NAMALWA (cell line): ENCODE measurements at places on chromosomes 11 and 22.

GRCh38 chr11:114137838-114138237 is 78.3 kb downstream of the ZBTB16 start:
- DNase-seq, result no peak

DNA sequence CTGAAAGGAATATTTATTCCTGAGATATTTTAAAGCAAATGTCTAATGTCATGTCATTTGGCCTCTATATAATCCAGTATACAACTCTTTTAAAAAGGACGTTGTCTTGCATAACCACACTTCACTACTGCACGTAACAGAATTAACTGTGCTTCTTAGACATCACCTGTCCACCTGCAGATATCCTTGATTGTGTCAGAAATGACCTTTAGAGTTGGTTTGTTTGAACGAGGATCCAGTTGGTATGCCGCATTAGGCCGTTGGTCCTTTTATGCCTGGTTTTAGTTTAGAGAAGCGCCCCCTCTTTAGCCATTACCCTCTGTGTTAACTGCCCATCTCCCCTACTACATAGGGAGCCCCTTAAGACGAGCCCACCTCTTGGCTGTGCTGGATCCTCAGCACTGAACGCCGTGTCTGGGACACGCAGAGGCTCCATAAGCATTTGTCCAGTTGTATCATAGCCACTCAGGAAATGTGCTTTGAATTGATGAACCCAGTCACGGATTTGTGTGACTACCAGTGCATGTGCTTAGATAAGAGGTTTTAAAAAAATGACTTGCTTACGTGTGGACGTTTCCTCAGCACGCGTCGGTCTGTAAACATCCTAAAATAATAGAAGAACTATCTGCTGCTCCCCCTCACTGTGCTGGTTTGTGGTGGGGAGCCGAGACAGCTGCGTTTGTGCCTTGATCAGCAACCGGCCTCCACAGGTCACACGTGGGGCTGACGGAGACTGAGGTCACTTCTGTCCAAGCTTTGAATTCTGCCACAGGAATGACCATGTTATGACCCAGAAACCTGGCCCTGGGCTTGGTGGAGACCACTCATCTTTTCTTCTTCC is 4.0 kb downstream of the MICAL2 start:
- DNase-seq, result no peak

DNA sequence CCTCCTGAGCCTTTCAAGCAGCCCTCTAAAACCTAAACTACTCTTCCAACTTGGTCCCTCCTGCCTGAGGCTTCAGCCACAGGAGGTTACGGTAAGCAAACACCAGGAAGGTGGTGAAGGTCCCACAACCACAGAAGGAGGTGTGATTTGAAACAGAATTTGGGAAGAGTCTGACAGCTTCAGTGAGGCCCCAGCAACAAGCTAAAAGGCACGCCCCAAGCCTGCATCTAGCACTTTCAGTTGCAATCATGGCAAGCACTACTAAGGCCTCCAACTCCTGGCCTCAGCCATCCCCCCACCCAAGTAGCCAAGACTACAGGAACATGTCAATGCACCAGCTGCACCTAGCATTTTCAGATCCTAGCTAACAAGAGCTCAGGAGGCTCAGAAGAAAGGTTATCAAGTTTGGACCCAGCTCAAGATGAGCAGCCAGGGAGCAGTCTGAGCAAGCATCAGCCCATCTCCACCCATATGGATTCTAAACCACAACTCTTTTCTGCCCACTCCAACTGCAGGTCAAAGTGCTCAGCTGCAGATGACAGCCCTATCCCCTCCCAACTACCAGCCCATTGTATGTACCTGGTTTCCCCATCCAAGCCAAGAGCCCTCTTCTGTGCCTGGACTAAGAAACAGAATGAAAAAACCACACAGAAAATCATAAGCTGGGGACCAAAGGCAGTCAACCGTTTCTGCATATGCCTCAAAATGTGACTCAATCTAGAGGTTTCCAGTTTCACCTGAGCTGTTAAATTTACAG is 10.4 kb upstream of the AHNAK start:
- DNase-seq, result peak; percentile 44

DNA sequence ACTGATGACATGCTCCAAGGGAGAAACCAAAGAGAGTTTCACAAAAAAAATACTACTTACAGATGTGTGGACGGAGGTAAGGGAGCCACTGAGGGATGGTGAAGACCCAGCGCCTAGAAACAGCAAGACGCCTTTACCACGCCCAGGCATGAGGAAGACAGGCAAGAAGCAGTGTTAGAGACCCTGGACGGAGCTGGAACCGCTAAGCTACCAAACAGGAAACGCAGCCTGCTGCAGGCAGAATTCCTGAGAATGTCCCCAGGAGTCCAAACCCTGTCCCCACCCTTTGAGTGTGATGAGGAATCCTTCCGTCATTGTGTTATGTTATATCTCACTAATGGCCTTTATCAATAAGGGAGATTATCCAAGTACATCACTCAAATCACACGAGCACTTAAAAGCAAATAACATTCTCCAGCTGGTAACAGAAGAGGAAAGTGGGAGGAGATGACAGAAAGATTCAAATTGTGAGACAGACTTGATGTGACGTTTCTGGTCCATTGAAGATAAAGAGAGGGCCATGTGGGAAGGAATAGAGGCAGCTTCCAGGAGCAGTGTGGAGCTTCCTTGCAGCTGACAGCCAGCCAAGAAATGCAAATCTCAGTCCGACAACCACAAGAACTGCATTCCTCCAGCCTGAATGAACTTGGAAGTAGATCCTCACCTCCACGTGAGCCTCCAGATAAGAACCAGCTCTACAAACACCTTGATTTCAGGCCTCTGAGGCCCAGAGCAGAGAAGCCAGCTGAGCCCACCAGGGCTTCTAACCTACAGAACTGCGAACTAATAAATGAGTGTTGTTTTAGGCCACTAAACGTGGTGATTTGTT is 19.1 kb downstream of the FAM181B start:
- no peak for DNase-seq

GRCh38 chr22:45670981-45671782 is 452 bp upstream of the ATXN10 start:
- DNase-seq, result no peak

DNA sequence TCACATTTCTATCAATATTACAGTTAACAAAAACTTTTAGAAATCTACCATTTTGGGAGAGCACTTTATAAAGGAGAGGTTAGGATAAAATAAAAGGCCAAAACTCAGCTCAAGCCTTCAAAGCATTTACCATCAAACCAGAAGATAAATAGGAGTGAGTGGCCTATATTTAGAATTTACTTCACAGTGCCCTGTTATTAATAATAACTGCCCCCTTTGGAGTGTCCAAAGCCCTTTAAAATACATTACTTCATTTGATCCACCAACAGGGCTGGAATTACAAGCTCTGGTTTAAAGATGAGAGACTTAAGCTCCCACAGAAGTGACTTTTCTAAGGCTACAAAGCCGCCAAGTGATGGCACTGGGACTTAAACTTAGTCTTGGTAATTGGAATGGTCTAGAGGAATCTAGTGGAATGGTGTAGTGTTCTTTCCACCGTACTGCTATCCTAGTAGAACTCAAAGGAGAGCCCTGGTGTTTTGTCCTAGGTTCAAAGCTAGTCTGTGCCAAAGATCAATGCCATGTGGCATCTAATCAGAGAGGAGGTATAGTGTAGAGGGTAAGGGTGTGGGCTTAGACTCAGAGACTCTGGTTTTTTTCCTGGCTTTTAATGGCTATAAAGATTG is 21.2 kb upstream of the MTMR3 start:
- no peak for DNase-seq

GRCh38 chr22:50085211-50085972 is at the start of gene MLC1:
MLC1 (minus strand) TSS chr22:50085426; CDS start chr22:50084902, 524 bp downstream.
- DNase-seq, result no peak

DNA sequence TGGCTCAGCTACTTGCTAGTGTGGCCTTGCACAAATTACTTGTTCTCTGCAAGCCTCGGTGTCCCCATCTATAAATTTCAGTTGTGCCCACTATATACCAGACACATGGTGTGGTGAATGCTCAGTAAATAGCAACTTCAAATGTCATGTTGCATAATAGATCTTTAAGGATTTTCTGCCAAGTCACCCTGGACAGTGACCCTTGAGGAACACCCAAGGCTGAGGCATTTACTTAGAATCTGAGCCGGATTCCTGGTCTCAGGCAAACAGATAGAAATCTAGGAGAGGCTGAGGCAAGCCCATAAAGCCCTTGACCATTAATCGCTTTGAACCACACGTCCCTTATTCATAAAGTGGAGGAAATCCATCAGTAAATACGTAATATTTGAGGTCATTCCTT is 9.7 kb downstream of the TEAD1 start:
- DNase-seq, result no peak

- DNase-seq, result no peak
Measured at GRCh38 chr22:33743756-33744155, 176.5 kb downstream of the LARGE1 start.

DNA sequence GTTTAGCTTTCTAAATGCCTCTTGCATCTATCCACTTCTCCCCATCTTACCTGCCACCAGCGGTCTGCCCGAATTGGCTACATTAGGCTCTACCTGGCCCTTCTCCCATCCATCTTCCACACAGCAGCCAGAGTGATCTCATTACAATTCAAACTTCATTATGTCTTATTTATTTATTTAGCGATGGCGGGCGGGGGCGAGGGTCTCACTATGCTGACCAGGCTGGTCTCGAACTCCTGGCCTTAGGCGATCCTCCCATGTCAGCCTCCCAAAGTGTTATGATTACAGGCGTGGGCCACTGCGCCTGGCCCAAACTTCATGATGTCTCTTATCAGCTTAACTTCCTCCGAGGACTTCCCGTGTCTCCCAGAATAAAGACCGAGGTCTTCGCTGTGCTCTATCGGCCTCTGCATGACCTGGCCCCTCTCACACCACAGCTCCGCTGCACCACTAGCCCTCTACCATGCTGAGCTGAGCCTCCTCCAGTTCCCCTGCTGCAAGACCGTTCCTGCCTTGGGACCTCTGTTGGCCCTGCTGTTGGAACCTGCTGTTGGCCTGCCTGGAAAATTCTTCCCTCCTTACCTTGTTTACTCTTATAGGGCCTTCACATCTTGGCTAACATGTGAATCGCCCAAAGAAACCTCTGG is 870 bp upstream of the CTTN start:
- no peak for DNase-seq

DNA sequence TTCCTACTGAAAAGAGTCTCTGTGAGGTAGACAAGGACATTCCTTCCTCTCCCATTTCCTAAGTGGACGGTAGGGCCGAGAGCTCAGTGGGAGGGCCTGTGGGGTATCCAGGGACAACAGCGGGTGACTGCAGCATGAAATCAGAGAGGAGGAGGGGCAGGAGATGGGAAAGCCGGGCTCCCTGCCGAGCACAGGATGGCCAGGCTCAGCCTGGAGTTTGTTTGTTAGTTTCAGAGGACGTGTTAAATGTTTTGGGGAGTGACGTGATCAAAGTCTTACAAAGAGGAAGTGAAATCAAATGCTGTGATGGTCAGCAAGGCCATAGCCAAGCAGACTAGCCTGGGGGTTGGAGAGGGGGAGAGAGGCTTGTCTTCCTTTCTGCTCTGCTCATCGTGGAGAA is 152.7 kb downstream of the ADAMTS15 start:
- no peak for DNase-seq

- no peak for DNase-seq
Measured at GRCh38 chr11:8871171-8871775, 39.7 kb upstream of the AKIP1 start.

GRCh38 chr11:121890377-121890776 is 225.6 kb downstream of the BLID start:
- DNase-seq, result no peak

- no peak for DNase-seq
Measured at GRCh38 chr22:23915290-23915689, 21.1 kb downstream of the MIF start.

DNA sequence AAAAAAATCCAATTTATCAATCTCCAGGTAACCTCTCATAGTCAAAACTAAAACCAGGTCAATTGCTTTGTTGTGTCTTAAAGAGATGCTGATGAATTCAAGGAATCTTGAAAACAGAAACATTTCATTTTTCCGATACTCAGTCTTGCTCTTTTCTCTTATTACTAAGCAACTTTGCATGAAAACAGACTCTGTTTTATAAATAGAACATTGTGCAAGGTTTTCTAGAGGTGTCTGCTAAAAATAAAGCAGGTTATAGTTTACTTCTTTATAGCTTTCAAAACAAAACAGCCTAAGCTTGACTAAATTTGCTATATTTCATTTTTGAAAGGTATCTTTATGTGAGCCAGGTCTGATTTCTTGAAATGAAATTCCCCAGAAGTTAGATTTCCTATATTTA is 109.3 kb downstream of the ARL14EP start:
- DNase-seq, result no peak

GRCh38 chr11:117489999-117490679 is 162.5 kb downstream of the CEP164 start:
- DNase-seq, result no peak

GRCh38 chr11:47532597-47533213 is 20.2 kb downstream of the CELF1 start:
- DNase-seq, result no peak

DNA sequence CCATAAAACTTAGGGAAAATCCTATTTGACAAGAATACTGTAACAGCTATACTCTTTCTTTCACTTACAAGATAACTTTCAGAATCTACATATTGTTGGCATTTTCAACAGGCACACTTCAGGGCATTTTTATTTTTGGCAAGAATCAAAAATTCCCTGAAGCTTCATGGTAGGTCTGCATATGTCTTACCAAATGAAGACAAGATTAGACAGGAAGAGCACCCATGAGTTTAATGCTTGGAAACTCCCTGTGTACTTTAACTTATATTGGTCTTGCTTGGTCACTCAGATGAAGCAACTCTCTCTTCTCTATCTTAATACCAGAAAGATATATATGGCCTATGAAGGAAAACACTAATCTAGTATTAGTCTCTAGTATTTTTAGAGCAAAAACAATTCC is 137.7 kb downstream of the ATG16L2 start:
- DNase-seq, result peak; percentile 43

DNA sequence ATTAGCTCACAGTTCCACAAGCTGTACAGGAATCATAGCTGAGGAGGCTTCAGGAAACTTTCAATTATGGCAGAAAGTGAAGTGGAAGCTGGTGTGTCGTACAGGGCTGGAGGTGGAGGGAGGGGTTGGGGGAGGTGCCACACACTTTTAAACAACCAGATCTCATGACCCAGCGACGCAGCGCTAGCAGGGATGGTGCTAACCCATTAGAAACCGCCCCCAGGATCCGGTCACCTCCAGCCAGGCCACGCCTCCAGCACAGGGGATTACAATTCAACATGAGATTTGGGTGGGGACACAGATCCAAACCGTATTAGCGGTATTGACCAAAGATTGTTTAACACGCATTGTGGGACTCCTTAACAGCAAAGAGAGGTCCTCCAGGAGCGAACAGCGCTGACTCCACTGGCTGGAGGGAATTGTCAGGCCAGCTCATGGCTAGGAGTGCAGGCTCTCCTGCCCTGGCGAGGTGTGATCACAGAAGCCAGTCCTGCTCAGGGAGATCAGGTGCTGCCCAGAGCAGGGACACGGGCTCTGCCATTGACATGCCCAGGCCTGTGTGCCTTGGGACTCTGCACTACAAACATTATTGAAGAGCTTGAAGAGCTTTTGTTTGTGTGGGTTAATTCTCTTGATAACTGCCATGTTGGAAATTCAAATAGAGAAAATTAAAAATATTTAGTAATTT is 215.3 kb downstream of the TBC1D22A start:
- DNase-seq, result no peak
